Adipocyte (in vitro differentiated cells): ENCODE measurements at places on chromosomes 2 and 18.

DNA sequence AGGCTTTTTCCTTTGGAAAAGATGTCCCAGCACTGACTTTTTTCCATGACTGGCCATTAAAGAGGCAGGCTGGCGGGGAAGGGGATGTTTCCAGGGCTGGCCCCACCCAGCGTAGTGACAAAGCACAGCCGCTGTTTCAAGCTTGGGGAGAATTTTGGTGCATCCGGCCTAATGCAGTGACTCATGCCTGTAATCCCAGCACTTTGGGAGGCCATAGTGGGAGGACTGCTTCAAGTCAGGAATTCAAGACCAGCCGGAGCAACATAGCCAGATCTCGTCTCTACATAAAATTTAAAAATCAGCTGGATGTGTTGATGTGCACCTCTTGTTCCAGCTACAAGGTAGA, 78.0 kb upstream of the SH3BP4 start:
- peak; percentile 5 for DNase-seq

- no peak for DNase-seq
Measured at GRCh38 chr18:11987527-11987926, 6.2 kb downstream of the IMPA2 start.

GRCh38 chr2:175167076-175167791, 769 bp downstream of the ATF2 start:
- DNase-seq = peak; percentile 71

- no peak for DNase-seq
Measured at GRCh38 chr18:11651899-11652298, 37.2 kb upstream of the GNAL start.

DNA sequence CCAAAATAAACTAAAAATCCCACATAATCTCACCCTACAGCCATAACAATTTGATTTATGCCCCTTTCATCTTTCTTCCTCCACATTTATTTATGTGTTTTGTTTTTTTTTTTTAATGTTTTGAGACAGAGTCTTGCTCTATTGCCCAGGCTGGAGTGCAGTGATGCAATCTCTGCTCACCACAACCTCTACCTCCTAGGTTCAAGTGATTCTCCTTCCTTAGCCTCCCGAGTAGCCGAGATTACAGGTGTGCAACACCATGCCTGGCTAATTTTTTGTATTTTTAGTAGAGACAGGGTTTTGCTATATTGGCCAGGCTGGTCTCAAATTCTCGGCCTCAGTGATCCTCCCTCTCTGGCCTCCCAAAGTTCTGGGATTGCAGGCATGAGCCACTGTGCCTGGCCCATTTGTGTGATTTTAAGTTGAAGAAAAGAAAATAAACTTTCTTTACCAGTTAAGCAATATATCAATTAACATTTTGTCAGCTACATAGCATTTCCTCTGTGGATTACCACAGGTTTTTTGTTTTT, 35.9 kb upstream of the LPIN2 start:
- no peak for DNase-seq

- no peak for DNase-seq
Measured at GRCh38 chr2:76270096-76270710, 559.5 kb upstream of the GCFC2 start.

DNA sequence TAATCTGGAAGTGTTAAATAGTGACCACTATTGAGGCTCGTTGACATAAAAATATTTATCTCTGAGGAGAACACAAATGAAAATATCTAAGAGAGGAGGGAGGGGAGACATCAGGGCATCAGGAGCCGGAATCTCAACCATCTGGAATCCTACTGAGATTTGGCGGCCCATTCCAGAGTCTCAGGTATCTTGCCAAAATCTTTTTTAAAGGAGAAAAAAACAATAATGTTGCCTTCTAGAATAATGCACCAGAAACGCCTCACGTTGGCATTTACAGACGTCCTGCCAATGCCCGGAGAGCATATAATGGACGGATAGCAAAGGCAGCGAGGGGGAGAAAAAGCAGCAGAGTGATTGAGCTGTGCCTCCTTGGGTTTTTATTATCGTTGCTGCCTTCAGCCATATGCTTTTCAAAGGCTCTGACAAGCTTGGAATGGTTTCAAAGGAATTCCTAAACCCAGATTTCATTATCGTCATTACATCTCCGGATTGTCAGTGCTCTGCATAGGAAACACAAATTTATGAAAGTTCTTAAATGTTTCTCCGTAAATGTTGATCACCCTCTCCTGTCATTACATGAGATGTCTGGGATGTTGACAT, 30.9 kb upstream of the EGR4 start:
- no peak for DNase-seq

DNA sequence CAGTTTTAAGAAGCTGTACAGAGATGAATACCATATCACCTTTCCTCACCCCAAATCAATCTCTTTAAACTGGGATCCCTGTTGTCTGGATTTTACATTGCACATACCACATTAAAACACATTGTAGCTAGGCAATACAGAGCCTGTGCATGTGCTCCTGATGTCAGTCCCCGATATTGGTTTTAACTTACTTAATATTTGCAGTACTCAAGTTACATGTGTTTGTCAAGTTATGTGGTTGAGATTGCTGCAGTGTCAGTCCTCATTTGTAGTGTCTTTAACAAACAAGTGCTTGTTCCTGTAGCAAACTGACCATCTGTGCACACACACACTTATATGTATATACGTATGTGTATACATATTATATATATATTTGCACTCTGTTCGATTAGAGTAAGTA, 10.4 kb upstream of the UBE2E3 start:
- no peak for DNase-seq

DNA sequence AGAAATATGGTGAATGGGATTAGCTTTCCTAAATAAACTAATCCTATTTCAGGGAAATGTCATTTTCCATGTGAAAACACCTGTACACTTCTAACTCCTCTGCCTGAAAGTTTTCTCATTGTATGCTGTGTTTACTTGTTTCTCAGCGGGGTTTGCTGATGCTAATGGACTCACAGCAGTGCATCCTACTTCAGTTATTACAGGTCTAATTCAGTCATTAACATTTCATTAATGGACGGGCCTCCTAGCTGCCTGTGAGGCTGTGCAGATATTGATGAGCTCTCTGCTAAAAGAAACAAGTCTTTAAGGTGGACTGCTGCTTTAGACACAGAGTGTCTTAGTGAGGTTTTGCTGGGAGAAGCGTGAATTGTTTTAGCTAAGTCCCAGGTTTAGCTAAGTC, 1342.0 kb upstream of the ZEB2 start:
- no peak for DNase-seq

GRCh38 chr2:7673853-7674252, 756.6 kb downstream of the RNF144A start:
- DNase-seq = no peak

DNA sequence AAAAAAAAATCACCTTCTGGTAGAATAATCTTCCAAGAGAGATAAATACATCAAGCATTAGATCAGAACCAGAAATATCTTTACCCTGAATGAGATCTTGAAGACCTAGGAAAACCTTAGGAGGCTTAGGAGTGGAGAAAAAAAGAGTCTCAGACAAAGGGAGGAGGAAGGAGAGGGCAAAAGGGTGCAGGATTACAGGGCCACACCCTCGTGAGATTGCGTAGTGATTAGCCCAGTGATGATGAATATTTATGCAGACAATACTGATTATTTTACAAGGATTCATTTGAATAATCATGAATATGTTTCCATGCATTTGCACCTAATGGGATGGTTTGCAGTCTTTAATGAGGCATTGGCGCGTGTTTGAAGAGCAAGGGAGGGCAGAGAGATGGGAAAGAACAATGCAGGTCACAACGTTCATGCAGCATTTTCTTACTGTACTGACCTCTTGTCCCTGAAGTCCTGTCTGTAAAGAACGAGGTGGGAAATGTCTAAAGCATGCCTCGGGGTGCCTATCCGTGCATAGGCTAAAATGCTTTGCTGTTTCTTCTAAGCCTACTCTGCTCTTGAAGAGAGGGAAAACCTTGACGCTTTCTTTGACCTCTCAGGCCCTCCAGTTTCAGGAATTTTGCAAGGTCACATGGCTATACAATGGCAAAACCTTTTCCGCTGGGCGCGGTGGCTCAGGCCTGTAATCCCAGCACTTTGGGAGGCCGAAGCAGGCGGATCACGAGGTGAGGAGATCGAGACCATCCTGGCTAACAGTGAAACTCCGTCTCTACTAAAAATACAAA, 18.6 kb upstream of the ZNF532 start:
- no peak for DNase-seq

GRCh38 chr2:215521031-215521430, 85.2 kb upstream of the FN1 start:
- DNase-seq = no peak

DNA sequence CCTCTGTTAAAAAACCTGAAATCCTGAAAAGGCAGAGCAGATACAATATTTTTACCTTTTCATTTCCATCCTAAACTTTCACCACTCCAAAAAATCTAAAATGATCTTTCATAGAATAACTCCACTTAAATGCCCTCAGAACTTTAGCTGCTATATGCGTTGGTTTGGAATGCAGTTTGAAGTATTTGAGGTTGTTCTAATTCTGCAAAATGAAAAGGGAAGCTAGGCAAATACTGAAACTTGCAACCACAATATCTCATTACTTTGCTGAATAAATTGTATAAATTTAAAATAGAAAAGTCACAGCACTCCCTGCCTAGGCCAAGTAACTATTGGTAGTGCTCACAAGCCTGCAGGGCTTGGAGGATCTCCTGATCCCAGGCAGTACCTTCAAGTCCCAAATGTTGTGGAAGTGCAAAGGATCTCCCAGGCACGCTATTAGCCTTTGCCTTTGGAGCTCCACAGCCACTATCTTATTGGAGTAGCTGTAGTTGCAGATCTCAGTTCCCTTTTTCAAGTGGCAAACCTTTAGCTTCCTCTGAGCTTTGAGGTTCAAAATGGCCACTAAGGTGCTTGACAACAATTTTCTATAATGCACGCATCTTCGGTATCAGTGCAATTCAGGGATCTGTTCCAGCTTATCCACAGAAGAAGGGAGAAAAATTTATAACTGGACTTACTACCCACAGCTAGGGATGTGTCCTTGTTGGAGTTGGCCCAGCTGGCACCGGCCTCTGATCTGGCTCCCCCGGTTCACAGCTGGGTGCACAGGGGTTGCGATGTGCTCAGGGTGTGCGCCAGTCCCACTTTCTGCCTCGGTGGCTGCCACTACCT, 43.4 kb upstream of the ANKRD62 start:
- no peak for DNase-seq

GRCh38 chr2:85714841-85715240, 20.7 kb downstream of the GNLY start:
- no peak for DNase-seq

GRCh38 chr2:68747900-68748299, 13.3 kb downstream of the ARHGAP25 start:
- DNase-seq = no peak

DNA sequence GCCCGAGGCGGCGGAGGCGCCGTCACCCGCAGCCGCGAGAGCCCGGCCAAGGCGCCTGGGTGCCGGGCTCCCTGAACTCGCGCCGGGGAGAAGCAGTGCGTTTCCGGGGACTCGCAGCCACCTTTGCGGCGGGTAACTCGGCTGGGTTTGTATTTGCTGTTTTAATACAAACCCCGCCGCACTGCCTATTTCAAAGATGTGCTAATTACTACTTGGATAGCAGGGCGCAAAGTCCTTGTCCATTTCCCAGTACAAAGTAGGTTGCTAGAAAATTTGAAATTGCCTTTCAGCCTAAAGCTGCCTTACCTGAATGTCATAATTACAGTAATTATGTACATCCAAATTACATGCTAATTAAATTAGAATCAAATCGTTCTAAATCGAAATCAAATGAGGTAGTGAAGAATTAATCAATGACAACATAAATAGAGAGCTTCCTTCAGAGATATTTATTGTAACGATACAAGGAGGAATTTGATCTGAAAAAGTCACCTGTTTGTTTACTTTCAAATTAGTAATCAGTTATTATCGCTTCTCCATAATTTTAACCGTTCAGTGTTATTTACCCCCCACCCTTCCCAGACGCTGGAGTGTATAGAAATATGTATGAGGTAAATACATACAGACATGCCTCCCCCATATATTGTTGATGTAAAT, 8.1 kb downstream of the SP9 start:
- DNase-seq = peak; percentile 6

- DNase-seq = peak; percentile 11
Measured at GRCh38 chr2:66985906-66986305, 411.2 kb upstream of the ETAA1 start.

DNA sequence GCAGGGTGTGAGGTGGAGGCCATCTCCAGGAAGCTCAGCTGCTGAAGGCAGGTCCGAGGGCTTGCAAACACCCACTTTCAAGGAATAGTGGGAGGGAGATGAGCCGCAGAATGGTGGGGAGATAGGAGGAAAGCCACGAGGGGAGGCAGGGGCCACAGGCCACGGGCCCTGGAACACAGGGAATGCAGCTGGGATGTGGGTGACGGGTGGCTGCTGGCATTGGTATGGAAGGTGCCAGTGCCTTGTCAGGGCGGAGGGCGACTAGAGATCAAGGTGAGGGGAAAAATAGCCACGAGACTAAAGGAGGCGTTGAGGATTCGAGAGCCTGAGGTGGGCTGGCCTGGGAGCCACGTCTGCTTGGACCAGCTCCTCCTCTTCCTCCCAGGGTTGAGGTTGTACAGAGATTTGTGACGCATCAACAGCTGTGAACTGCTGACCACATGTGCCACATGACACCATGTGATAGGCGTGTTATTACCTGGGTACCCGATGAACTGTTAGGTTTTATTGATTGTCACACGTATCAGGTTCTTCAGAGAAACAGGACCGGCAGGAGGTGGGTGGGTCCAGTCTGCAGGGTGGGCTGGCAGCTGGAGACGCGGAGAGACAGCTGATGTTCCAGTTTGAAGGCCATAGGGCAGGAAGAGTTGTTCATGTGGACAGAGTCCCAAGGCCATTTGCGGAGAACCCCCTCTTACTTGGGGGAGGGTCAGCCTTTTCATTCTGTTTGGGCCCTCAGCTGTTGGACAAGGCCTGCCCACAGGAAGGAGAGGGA, 9.9 kb downstream of the IMPA2 start:
- DNase-seq = no peak

- DNase-seq = no peak
Measured at GRCh38 chr2:236229186-236229585, 35.0 kb downstream of the ASB18 start.

GRCh38 chr2:11236335-11236734, 81.1 kb downstream of the SLC66A3 start:
- peak; percentile 13 for DNase-seq

- DNase-seq = no peak
Measured at GRCh38 chr2:219457784-219458369, 23.2 kb downstream of the SPEG start.

DNA sequence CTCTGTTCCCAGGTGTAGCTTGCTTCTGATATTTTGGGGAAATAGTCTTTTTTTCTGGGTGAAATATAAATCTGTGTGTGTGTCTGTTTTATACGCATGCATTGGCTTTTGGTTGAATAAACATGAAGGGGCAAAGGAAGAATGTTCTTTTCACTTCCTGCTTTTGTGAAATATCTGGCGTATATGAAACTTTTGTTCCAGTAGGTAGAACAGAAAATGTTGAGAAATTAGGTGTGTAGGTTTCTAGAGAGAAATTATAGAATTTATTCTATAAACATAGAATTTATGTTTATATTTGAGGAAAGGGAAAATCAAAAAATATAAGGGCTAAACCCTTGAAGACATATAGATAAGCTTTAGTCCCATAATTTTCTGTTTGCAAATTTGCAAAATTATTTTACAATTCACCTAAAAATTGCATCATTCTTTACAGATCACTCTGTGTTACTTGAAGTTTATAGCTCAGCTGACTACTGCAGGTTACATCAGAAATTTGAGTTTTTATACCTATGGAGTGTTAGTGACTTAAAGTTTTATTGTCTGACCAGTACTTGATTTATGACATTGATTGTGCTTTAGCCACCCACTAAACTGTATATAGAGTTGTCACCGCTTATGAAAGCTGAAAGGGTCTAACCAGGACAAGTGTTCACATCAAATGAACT, 116.1 kb downstream of the FAM117B start:
- no peak for DNase-seq
